ENCODE measurements at places on chromosomes 6 and 20.
A peak's percentile ranks its signal among the peaks of the same experiment; 100 is the strongest.

DNA sequence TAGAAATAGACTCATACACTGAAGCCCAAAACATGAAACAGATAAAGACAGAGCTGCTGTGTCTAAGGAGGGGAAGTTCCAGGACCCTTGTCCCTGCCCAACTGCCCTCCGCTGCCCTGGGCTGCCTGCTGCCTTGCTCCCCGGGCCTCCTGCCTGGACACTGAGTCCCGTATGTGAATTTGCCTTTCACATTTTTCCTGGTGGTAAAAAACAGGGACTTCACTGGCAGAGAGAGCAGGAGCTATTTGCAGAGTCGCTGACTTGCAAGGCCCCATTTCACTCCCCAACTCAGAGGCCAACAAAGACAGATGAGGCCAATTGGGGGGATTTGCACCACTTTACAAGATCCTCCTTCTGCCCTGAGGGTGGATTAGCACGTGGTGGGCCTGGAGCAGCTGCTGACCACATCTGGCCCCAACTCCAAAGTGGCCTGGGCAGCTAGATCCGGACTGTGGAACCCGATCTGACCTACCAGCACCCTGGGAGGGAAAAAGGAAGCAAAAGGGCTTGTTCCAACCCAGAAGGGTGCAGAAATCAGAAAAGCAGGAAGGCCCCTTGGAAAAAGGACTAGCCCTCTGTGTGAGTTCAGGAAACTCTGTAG is 61.4 kb downstream of the NOL4L start:
- no peak for DNase-seq

DNA sequence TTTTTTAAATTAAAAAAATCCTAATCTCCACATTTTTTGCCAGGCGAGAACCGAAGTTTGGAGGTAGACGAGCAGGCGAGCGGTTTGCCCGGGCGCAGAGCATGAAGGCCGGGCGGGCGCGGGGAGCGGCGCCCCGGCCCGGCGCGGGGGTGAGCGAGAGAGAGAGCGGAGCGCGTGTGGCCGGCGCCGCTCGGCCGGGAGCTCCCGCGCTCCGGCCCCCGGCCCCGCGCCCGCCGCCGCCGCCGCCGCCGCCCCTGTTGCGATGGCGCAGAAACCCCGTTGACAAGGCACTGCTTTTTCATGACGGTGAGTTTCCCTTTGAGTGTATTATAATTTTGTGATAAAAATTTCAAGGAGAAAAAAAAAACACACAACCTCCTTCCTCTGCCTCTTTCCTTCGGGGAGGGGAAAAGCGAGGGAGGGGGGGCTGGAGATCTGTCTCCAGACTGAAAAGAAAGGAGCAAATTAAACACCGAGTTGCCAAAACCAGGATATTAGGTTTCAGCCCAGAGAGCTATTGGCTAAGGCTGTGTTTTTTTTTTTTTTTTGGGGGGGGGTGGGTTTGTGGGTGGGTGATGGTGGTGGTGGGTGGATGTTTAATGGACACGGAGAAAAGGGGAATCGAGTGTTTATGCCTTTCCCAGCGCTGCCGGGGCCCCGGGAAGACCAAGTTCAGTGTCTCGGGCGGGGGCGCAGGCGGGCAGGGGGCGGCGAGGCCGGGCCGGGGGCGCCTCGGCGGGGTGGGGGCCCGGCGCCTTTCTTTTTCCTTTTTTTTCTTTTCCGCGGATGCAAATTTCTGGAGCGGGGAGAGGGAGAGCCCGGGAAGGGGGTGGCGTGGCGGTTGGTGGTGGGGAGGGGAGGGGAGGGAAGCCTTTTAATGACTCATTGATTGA is at the start of gene BICRAL:
TSS of gene BICRAL (plus strand) at position 257 of the 893 bp plus-strand sequence. CDS start 39,971 bp downstream, outside the sequence.
- DNase-seq: peak; percentile 77

- no peak for DNase-seq
These were observed 109.4 kb upstream of the ARMC2 start for GRCh38 chr6:108738684-108739416.

GRCh38 chr6:170402318-170403040 is 95.9 kb downstream of the FAM120B start:
- DNase-seq: no peak

GRCh38 chr20:19928328-19929011 is 88.7 kb upstream of the NAA20 start:
- no peak for DNase-seq

DNA sequence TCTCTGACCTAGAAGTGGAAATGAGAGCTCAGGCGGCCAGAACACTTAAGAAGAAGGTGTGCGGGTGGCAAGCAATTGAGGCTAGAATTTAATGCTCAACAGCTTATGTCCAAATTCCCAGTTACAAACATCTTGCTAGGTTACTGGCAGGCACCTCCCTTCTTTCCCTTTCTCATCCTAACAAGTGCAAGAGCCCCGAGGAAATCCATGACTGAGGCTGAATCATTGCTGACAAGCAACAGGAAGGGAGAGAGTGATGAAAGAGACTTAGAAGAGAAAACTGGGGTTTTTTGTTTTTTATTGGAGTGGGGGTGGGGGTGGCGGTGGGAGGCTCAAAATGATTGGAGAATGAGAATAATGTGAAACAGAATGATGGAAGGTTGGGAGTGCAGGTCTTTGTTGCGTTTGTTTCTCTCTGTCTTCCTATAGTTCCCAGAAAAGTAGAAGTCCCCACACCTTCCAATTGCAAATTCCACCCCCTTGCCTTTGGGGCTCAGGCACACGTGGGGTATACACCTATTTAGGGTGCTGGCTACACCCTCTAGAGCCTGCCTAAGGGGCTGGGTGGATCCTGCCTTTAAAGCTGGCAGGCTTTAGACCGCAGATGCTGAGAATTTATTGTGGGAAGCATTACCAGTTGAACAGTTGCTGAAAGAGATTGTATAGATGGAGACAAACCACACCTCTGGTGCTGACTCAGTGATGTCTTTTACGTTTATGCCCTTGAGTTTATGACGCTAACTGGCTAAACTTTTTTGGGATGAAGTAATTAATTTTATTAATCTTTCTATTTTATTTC is 1.4 kb downstream of the FAM83B start:
- DNase-seq: no peak

DNA sequence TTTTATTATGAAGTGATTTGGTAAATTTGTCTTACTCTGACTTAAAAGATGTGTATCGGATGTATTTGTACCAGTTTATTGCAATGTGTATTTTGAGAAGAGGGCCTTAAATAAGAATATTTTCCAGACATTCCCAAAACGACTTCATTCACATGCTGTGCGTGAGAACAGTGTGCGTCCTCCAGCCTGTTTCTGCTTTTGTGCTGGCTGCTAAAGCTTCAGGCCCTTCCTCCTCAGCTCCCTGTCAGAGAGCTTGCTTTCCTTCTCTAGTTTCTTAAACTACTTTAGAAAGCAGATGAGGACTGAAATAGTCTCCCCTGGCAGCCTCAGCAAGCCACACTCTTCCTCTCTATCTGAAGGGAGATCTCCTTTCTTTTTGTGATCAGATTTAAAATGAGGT is 157.8 kb downstream of the SAMD5 start:
- no peak for DNase-seq

DNA sequence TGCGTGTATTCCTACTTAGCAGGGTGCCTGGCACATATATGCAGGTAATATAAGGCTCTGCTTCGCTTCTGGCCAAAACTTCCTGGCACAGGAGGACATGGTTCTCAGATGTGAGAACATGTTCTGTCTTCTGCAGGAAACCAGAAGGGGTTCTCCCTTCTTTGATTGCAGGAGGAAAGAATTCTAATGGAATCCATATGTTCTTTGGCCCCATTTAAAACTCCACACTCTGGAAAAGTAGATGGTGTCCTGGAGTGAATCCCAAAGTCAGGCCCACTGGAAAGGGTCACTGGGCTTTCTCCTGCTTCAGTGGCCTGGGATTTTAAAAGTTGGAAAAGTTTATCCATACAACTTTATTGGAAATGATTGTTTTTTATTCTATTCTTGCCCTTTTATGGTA is 16.4 kb upstream of the CYP24A1 start:
- no peak for DNase-seq

DNA sequence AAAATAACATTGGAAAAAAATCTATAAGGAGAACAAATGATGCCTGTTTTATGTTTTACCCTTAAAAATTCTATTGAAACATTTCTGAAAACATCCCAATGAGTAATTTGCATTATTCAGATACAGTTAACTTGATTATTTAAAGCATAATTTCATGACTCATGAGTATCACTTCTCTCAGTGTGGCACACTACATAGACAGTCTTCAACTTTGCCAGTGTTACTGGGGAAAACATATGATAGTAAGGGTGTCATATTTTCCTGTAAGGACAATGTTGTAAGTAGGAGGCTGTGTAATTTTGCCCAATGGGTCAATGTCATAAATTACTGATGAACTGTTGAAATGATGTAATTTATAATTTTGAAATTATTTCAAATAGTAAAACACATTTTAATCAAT is 125.5 kb downstream of the PHACTR1 start:
- DNase-seq: no peak

DNA sequence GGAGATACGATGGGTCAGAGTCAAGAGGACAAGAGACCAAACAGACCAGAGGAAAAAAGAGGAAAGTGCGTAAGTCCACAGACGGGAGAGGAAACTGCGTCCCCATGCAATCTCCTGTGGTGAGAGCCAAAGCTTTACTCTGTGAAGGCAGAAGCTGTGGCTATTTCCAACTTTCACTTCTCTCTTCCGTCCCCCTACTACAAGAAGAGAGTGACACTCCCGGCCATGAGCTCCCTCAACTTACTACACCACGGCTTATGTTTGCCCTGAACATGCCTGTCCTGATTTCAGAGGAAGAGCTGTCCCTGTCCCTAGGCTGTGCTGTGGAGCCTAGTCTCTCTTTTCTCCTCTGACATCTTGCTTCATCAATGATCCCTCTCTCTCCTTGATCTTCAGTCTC is 11.5 kb upstream of the SSR1 start:
- no peak for DNase-seq

- no peak for DNase-seq
These were observed 56.0 kb downstream of the RPRD1B start for GRCh38 chr20:38089500-38089899.

DNA sequence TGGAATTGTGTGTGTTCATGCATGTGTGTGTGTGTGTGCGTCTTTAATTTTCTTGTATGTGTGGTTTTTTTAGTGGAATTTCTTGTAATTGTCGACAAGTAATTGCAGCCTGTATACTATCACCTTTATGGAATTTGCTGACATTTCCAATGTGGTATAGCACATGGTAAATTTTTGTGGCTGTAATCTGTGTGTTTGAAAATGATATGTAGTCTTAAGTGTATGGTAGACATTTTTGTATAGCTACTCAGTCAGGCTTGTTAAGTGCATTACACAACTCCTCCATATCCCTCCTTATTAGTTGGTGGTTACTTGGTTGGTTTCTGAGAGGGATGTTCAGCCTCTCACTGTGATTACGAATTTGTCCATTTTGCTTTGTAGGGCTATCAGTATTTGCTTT is 384.5 kb upstream of the HSF2 start:
- DNase-seq: peak; percentile 88

GRCh38 chr20:6108330-6108729 is 14.5 kb downstream of the FERMT1 start:
- no peak for DNase-seq

DNA sequence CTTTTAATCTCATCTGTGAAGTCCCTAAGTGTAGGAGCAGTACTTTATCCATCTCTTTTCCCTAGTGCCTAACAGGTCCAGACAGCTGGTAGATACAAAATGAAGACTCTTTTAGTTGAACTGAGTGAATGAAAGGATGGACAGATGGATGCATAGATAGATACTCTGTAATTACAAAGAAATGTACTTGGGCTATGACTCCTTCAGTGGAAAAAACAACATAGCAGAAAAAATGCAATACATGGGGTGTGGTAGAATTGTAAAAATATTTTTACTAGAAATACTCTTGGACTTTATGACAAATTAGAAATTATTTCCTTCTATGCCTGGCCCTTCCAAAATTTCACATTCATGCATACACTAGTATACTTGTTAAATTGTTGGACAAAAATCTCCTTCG is 29.3 kb downstream of the KCNQ5 start:
- peak; percentile 8 for DNase-seq

DNA sequence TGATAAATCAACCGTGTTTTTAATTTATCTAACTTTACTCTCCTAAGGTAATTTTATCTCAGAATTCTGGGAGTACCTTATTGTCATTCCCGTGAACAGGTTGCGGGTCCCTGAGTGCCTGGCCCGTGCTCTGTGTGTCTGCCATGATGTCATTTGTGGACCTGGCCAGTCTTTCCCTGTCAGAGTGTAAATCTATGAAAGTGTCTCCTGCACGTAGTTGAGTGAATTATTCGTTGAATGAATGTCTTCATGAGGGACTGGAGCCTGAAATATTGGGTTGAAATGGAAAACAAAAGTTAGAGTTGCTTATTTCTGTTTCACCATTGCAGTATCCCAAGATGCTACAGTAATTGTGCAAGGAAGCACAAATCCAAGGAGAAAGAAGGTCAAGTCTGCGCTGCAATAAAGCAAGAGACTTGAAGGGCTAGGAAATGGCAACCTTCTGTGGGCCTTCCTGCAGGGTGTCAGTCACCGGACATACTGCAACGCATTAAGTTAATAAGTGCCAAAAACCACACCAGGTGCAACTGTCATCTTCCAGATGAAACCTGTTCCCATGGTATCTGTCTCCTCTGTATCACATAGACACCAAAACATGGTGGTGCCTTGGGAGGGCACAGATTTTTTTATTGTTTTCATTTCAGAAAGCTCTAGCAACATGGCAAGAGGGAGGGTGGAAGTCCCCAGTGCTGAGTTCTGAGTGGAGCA is 135.5 kb downstream of the ZDHHC14 start:
- no peak for DNase-seq

DNA sequence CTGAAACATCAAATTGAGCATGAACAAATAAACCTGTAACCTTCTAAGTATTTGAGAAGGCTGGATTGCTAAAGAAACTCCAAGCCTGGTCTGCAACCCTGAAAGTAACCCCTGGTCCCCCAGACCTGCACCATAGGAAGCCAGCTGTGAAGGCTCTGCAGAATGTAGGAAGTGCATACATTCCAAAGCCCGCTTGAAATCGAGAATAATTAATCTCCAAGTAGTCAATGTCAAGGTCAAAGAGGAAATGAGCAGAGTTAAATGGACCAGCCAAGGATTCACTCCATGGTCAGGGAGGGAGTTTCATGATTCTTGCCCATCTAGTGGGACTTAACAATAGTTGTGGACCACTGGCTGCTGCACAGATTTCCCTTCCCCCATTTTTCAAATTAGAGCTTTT is 107.6 kb upstream of the RNF24 start:
- no peak for DNase-seq

GRCh38 chr6:140985679-140986275 is 1146.9 kb upstream of the GJE1 start:
- DNase-seq: no peak

DNA sequence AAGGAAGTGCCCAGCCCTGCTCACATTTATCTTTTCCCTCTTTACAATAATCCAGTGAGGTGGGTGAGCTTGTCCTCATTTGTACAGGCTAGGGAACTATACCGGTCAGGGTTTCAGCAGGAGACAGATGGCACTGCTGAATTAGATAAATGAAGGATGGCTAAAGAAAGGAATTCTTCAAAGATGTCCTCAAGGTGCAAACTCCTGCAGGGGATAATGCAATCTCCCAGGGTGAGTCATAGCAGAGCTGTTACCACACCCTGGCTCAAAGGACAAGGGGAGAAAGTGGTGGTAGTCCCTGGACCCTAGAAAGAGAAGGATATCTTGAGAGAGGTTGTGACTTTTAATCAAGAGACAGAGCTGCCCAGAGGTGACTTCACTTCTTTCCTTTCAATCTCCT is 66.7 kb downstream of the RFPL4B start:
- DNase-seq: no peak

- DNase-seq: no peak
These were observed 171.1 kb downstream of the KIF6 start for GRCh38 chr6:39553860-39554802.

All from fibroblast of skin of left biceps (primary cell).